SHP77 (cell line): ENCODE measurements at places on chromosomes 3 and 15.

- DNase-seq: no peak
These were observed 156.9 kb downstream of the SUCNR1 start for GRCh38 chr3:152030320-152030719.

GRCh38 chr3:127629467-127630403 is 750 bp downstream of the PODXL2 start:
- no peak for DNase-seq

DNA sequence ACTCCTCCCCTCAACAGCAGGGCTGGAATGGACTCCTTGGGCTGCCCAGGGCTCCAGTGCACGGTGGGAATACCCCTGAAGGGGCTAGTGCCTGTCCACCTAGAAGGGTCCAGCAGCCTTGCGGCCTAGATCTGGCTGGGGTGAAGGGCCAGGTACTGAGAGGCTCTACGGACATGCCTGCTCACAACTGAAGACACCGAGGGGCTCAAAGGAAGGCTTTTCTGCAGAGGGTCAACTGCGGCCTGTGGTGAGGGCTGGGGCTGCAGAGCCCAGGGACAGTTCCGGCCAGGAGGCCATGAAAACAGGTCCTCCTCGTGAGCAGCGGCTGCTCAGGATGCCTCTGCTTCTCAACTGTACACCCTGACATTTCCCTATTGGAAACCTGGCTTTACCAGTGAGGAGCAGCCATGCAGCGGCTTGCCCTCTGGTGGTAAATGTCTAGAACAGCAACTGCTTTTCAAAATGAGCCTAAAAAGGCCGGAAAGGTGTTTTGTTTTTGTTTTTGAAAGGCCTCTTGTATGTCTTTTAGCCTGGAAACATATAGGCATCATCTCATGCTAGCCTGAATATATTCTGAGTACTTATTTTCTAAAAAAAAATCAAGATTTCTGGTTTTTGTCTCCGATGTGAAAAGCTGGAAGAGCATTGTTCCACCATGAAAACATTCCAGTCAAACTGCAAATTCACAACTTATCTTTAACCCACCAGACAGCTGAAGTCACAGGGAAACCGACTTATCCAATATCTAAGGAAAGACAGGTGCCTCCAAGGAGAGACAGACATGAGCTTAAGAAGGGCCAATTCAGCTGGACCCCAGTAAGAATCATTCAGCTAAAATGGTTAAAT is 163.4 kb downstream of the KLF13 start:
- peak; percentile 39 for DNase-seq

GRCh38 chr15:48087844-48088243 is 32.9 kb upstream of the SLC24A5 start:
- no peak for DNase-seq

DNA sequence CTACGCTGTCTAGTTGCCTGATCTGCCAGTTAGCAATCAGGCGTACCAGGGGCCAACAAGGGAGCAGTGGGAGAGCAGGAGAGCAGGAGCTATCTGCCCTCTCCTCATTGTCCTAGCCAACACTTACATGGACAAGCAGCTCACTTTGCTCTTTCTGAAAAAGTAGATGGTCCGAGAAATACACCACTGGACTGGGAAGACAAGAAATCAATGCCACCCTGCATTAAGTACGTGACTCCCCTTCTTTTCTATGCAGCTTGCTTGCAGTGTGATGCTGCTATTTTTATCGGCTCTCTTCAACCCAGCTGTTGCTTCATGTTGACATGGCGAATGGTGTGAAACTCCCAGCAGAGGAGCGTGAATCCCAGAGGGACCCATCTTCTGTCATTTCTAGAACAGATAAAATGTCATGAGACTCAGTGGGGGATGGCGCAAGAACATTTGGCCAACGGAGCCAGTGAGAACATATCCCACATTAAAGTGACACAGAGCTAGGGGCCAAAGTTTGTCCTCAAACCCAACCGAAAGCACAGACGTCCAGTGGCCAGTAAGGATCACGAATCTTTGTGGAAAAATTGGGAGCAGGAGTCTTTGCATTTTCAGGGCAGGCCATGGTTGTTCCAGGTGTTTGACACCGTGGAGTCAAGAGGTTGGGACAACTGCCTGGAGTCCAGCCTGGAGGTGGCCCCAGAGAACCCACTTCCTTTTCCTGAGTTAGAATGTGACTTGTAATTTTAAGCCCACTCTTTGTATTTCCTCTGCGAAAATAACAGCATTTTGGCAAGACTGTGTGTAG is 53.7 kb upstream of the MEF2A start:
- no peak for DNase-seq

GRCh38 chr3:183883291-183884096 is 1.2 kb downstream of the PARL start:
- DNase-seq: no peak

- DNase-seq: no peak
These were observed 25.9 kb downstream of the ETFA start for GRCh38 chr15:76285241-76285825.

GRCh38 chr15:101320501-101321052 is 25.5 kb upstream of the SNRPA1 start:
- DNase-seq: peak; percentile 45

DNA sequence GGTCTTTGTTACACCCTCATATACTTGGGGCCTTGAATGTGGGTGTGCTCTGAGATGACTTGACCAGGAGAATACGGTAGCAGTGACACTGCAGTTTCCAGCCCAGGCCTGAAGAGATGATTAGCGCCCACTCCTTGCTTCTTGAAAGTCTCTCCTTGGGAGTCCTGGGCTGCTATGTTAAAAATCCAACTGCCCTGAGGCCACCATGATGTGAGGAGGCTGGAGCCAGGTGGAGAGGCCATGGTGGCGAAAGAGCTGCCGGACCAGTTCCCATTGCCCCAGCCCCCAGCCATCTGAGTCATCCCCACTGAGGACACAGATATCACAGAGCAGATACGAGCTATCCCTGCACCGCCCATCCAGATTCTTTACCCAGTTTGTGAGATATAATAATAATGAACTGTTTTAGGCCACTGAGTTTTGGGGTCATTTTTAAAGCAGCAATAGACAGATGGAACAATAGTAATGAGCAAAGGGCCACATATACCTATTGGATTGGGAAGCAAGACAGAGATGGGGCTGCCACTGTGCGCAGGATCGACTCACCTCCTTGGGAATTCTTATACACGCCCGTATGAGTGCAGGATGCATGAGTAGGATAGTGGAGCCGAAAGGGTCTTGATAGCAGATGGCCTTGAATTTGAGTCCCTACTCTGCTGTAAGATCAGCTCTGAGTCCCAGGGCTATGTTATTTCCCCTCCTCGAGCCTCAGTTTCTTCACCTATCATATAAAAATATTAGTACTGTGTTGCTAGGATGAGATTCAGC is 12.1 kb upstream of the GATA2 start:
- DNase-seq: no peak

GRCh38 chr15:48340111-48340510 is 8.9 kb downstream of the DUT start:
- no peak for DNase-seq

DNA sequence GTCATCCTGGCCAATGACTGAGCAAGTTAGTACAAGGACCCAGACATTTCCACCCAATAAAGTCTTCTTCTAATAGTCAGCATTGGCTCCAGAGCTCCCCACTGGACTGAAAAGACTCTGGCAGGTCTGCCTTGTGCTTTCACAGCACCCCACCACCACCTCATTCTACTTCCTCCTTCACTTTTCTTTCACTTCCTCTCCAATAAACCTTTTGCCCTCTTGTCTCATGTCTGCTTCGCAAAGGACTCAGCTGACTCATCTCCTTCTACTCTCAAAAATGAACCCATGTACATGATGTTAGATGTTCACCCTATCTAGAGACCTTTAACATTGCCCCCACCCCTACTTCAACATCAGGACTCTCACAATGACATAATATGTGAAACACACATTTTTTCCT is 181.0 kb upstream of the PPP2R3A start:
- no peak for DNase-seq

DNA sequence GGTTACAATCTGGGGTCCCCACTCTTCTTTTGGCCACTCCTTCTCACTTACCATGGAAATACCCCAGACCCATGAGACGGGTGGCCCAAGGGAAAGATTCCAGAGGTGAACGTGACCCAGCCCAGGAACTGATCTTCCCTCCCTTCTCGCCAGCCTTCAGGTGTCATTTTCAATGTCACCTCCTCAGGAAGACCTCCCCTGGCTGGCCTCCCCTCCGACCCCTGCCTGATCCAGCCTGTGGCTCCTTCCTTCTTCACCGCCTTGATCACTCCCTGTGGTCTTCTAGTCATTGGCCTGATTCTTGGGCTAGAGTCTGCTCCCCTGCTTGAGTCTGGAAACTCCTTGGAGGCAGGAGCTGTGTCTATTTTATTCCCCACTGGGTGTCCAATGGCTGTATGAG is 146.1 kb downstream of the SMAD6 start:
- DNase-seq: no peak
